ENCODE measurements at places on chromosomes 12 and 14. TPM values are rescaled to one million over a fixed set of nuclear protein-coding genes. Genes with fewer than 3 reads are reported as not detected.

DNA sequence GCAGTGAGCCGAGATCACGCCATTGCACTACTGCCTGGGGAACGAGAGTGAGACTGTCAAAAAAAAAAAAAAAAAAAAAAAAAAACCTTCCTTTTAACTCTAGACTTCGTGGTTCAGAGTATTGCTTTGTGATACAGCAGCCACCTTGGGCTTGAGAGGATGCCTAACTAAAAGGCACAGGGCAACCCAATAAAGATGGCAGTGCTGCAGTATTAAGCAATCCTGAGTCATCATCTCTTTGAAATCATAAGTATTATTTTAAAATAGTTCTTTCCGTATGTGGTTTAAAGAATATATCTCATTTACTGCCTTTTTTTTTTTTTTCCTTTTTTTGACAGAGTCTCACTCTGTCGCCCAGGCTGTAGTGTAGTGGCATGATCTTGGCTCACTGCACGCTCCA, 116.1 kb downstream of the PLEKHA5 start:
- no peak for DNase-seq

- no peak for DNase-seq
Measured at GRCh38 chr14:56061051-56061450, 57.2 kb upstream of the PELI2 start.

DNA sequence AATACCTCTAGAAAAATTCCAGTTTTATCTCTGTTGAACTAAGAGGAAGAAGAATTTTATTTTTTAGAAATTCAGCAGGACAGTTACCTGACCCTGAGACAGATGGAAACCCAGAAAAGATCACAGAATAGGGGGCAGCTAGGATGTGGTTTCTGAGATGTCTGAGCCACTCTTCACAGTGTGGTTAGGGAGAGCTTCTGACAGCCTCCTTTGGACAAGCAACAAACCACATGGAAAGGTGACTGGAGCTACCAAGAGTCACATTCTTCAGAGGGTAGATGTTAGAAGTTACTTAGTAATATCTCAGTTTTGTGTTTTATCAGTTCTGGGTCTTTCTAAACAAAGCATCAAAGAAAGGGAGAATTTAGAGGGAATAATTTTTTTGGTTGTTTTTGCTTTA, 117.3 kb upstream of the NAP1L1 start:
- no peak for DNase-seq

DNA sequence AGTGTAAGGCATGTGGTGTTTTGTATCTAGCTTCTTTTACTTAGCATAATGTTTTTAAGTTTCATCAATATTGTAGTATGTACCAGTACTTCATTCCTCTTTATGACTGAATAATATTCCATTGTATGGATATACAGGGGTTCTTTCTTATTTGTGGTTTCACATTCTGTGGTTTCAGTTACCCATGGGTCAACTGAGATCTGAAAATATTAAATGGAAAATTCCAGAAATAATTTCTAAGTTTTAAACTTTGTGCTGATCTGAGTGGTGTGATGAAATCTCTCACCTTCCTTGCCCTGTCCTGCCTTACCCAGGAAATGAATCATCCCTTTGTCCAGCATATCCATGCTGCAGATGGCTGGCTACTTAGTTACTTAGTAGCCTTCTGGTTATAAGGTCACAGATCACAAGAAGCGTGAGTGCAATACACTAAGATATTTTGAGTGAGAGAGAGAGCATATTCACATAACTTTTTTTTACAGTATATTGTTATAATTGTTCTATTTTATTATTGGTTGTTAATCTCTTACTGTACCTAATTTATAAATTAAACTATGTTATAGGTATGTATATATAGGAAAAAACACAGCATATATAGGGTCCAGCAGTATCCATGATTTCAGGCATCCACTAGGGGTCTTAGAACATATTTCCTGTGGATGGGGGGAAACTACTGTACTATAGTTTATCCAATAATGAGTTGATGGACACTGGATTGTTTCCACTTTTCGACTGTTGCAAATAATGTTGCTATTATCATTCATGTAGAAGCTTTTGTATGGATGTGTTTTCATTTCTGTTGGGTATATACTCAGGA, 59.6 kb upstream of the LRTM2 start:
- DNase-seq, result no peak

- no peak for DNase-seq
Measured at GRCh38 chr14:82431031-82431430, 897.4 kb upstream of the SEL1L start.

DNA sequence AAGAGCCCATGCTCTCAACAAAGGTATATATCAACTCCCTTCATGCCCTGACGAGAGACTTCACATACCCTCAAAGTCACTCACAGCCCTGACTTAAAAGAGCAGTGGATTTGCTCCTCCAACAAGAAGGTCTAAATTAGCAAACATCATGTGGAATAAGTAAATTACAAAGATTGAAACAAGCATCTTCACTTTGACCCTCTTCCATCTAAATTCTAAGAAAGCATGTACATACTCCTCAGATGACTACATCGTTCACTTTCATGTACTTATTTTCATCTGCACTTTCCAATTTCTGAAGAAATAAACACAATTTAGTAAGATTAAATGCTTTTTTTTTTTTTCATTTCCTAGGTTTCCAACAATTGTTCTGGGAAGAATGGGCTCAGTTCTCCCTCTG, 38.6 kb upstream of the KRR1 start:
- no peak for DNase-seq

GRCh38 chr14:101518611-101519473, 42.5 kb upstream of the DIO3 start:
- no peak for DNase-seq

- no peak for DNase-seq
Measured at GRCh38 chr12:122921917-122922316, 26.0 kb upstream of the VPS37B start.

GRCh38 chr14:54278665-54279295, 118.0 kb upstream of the CDKN3 start:
- DNase-seq, result no peak

DNA sequence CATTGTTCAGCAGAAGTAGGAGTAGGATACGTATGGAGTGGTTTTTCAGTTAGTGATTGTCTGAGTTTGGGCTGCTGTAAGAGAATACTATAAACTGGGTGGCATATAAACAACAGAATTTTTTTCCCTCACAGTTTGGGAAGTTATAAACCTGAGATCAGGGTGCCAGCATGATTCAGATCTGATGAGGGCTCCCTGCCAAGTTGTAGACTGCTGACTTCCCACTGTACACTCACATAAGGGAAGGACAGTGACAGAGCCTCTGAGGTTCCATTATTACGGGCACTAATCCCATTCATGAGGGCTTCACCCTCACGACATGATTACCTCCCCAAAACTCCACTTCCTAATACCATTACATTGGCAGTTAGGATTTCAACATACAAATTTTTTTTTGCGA, 50.7 kb downstream of the ACSM4 start:
- no peak for DNase-seq

GRCh38 chr12:6161124-6161882, 36.8 kb upstream of the VWF start:
- DNase-seq, result no peak

GRCh38 chr14:92556255-92556741, 42.7 kb downstream of the RIN3 start:
- no peak for DNase-seq

GRCh38 chr14:105702275-105702817, 176.0 kb downstream of the TMEM121 start:
- DNase-seq, result no peak

GRCh38 chr12:38892087-38892786, 13.2 kb downstream of the CPNE8 start:
- no peak for DNase-seq

DNA sequence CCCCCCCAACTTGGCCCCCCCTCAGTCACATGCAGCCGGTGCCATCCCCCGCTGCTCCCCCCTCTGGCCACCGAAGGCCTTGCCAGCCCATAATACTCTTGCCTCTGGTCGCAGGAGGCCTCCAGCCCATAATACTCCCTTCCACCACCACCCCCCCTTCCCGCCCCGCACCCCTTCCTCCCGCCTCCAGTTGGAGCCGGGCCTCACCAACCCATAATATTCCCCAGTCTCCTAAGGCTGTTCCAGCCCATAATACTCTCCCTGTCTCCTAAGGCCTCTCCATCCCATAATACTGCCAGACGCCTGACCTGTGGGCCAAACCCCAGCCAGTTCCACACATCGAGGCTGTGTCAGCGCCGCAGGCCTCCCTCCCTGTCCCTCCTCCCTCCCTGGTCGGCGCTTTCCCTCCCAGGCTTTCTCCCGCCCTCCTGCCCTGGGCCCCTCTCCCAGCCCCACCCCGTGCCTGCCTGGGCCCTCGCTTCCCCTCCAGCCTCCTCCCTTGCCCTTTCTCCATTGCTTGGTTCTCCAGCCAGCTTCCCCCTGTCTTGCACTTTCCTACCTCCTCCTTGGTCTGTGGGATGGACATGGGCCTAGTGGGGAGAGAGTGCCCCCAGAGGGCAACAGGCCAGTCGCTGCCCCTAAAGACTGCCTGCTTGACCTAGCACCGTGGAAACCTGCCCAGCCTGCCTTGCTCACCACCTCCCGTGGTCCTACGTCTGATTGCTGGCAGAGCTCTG, 6.8 kb upstream of the CHD4 start:
- peak; percentile 84 for DNase-seq

DNA sequence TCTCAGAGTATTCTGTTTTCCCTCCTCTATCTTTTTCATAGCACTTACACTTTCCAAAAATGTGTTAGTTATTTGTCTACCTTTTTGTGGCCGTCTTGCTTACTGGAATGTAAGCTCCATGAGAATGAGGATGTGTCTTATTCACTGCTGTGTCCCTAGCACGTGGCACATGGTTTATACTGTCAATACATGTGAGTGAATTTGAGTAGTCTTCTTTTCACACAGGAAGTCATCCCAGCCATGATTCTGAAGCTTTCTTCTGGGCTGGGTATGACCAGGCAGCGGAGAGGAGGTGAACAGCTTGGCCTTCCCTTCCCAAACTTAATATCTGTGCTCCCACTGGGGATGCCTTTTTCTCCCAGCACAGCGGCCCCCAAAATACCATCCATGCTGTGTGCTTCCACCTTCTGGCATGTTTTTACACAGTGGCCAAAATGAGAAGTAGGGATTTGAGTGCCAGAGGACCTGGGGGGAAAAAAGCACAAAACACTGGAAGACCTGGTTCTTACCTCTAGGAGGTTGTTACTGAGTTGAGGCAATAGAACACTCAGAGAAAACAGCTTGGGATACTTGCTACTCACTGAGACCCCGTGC, 10.3 kb downstream of the PLEKHG3 start:
- no peak for DNase-seq

Gene SLC8B1
- polyA plus RNA-seq, result 11.2 TPM

Gene ZNF10
- polyA plus RNA-seq, result 22.3 TPM

Gene PPFIA2
- polyA plus RNA-seq, result 4.5 TPM

Gene DAO
- polyA plus RNA-seq, result 1.3 TPM

Gene CCDC177
- polyA plus RNA-seq, result 0.06 TPM

Gene PMCH
- 1.0 TPM for polyA plus RNA-seq

Gene RFX4
- not detected for polyA plus RNA-seq

Gene TCL1B
- polyA plus RNA-seq, result 0.50 TPM

Gene ESPL1
- 11.3 TPM for polyA plus RNA-seq

Gene ZNF605
- polyA plus RNA-seq, result 28.2 TPM

All from right renal pelvis (tissue), 4 donors.